ENCODE measurements at places on chromosomes 12 and 14.

DNA sequence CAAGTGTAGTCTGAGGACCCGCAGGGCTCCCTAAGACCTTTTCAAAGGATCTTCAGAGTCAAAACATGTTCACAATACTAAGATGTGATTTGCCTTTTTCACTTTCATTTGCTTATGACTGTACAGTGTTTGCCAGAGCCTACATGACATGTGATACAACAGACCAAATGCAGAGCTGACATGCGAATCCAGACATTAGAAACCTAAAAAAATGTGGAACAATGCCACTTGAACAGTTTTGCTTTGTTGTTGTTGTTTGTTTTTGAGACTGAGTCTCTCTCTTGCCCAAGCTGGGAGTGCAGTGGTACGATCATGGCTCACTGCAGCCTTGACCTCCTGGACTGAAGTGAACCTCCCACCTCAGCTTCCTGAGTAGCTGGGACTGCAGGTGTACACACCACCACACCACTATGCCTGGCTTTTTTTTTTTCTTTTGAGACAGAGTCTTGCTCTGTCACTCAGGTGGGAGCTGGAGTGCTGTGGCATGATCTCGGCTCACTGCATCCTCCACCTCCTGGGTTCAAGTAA lies 5.3 kb upstream of the RAB35 start:
- DNase-seq = no peak

- DNase-seq = no peak
Observed at GRCh38 chr12:1836854-1837421, 16.6 kb downstream of the LRTM2 start.

- no peak for DNase-seq
Observed at GRCh38 chr12:108911915-108912314, 32.0 kb downstream of the DAO start.

DNA sequence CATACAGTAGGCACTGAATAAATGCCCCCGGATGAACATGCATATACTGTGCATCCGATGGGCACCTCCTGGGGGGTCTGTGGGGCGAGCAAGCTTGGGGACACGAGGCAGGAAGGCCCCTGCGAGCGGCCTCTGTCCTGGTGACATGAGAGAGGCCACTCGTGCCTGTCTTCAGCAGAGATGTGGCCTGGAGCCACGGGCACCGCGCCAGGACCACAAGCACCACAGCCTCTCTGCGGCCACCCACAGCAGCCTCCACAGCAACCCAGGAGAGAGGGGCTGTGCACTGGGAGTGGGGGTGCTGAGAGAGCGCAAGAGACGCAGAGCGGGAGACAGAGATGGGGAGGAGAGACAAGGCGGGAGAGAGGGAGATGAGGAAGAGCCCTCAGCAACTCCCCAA lies 118.5 kb downstream of the RFLNA start:
- no peak for DNase-seq

GRCh38 chr12:54840244-54840865 lies 14.0 kb upstream of the MUCL1 start:
- DNase-seq = no peak

DNA sequence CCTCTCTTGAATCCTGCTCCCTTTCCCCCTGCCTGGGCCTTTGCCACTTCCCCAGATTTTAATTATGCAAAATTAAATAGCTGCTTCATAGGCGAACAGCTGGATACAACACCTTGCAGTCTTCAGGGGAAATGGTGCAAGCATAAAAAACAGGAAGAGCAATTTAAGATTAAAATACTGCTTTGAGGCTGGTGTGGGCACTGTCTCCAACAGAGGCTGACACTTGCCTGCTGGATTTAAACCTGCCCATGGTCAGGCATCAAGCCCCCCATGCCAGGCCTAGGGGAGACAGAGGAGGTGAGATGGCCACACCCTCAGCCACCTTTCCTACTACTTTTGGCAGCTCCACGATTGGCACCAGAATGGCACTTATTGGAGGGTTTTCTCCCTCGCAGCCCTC lies 110.1 kb upstream of the DIO3 start:
- no peak for DNase-seq

DNA sequence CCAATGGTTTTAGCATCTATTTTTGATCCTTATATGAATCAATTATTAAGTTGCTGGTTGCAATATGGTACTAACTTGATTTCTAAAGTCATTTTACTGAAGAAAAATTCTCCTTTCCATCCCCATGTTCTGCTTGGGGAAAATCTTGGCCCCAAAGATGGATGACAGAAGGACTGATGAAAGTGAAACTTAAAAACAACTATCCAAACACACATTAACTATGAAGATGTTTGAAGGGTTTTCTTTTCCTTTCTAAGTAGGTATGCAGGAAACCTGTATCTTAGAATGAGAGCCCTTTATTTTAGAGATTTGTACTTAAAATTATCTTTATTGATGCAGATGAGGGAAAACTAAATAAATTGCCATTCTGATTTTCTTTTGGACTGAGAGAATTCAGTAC lies 5.9 kb downstream of the C12orf71 start:
- no peak for DNase-seq

GRCh38 chr12:111314953-111315539 lies 53.8 kb downstream of the PHETA1 start:
- peak; percentile 75 for DNase-seq

- no peak for DNase-seq
Observed at GRCh38 chr14:101554991-101555668, 6.2 kb upstream of the DIO3 start.

- no peak for DNase-seq
Observed at GRCh38 chr12:52313461-52313860, 7.7 kb downstream of the KRT83 start.

GRCh38 chr14:90608929-90609341 lies 207.3 kb downstream of the TTC7B start:
- DNase-seq = no peak

DNA sequence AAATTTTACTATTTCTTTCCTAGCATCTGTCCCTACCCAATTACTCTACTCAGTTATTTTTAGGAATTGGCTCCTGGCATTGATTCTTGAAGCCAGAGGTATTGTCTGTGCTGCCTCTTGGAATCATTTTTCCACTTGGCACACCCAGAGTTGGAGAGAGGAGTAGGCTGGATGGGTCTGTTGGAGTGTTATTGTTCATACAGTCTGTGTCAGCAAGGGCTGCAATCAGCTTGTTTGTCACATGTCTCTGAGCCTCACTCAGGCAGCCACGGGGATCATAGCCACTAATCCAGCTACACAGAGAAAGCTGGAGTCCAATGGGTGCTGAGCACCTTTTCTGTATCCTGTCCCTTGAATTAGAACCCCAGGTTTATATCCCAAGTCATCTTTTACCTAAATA lies 176.0 kb upstream of the DYRK2 start:
- no peak for DNase-seq

DNA sequence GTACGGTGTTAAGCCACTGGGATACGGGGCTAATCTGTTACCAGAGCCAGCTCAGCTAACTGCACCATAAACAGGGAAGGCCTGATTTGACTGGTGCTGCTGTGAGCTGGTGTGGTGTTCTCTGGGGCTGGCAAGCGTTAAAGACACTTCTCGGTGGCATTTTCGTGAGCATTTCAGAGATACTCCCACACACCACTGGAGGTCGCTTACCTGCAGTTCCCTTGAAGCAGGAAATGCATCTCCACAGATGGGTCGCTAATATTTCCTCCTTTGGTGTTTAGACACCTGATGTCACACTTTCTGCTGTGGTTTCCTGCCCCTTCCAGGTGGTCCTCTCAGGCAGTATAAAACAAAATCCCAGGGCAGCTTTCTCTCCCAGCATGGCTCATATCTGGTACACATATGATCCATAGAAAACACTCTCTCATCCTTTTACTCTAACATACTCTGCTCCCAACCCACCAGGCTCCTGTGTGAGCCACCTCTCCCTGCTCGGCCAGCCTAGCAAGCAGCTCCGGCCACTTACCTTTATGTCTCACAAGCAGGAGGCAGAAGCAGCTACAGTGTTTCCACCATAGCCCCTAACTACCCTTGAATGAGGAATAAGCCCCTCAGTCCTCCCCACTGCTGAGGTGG lies 129.9 kb upstream of the GRIN2B start:
- no peak for DNase-seq

- DNase-seq = no peak
Observed at GRCh38 chr12:27911397-27911796, 61.1 kb downstream of the PTHLH start.

- peak; percentile 65 for DNase-seq
Observed at GRCh38 chr14:73789989-73790581, 61.5 kb upstream of the PTGR2 start.

- DNase-seq = peak; percentile 63
Observed at GRCh38 chr14:58501214-58501816, 73.8 kb downstream of the KIAA0586 start.

DNA sequence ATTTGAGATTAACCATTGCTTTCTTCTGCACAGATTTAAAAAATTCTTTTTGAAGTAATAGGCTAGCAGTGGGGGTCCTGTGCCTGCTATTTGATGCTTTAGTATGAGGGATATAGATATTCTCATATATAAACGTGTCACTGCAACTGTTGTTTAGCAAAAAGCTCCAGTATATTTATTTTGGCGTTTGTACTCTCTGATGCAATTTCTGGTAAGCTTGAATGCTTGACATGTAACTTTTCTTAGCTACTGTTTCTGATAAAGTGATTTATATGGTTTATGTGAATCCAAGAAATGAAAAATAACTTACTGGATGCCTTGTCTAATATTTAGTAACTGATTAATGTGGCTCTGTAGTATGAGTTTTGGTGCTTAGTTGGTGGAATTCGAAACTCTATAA lies 77.1 kb downstream of the TTLL5 start:
- no peak for DNase-seq

GRCh38 chr12:92111256-92111655 lies 34.4 kb downstream of the BTG1 start:
- DNase-seq = no peak

- DNase-seq = no peak
Observed at GRCh38 chr14:63952933-63953437, 100.2 kb downstream of the SYNE2 start.

GRCh38 chr12:26113853-26114719 lies 10.8 kb downstream of the BHLHE41 start:
- peak; percentile 62 for DNase-seq

DNA sequence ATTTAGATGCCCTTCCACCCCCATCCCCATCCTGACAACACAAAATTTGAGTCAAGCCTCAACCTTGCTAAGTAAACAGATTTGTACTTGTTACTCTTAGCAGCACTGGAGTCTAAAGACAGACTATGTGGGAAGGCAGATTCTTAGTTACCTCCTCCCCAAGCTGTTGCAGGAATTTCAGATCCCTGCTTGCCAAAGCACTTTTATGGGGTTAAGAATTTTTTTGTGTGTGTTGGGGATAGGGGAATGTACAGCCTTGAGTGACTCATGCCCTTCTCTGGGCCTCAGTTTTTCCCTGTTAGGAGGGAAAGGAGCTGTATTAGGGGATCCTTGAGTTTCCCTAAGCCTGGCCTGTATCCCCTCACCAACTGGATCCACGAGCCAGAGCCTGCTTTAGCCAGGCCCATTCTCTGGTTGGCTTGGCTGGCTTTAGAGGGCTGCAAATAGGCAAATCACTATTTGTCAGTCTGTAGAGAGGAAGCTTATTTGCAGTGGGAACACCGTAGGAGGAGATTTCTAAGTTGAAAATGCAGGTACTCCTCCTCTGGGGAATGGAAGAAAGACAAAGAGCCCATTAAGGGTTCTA lies 27.7 kb upstream of the RNU6-8 start:
- no peak for DNase-seq

- DNase-seq = no peak
Observed at GRCh38 chr14:27184427-27184826, 586.6 kb upstream of the NOVA1 start.

- no peak for DNase-seq
Observed at GRCh38 chr14:52583544-52583943, 30.9 kb downstream of the GPR137C start.

GRCh38 chr14:19851365-19851764 lies 23.6 kb upstream of the OR4K2 start:
- no peak for DNase-seq

GRCh38 chr14:91413547-91414474 lies 3.8 kb downstream of the CCDC88C start:
- no peak for DNase-seq

GRCh38 chr14:39974036-39974435 lies 541.8 kb upstream of the FBXO33 start:
- DNase-seq = no peak

GRCh38 chr12:232731-233614 lies 19.0 kb upstream of the SLC6A12 start:
- no peak for DNase-seq

DNA sequence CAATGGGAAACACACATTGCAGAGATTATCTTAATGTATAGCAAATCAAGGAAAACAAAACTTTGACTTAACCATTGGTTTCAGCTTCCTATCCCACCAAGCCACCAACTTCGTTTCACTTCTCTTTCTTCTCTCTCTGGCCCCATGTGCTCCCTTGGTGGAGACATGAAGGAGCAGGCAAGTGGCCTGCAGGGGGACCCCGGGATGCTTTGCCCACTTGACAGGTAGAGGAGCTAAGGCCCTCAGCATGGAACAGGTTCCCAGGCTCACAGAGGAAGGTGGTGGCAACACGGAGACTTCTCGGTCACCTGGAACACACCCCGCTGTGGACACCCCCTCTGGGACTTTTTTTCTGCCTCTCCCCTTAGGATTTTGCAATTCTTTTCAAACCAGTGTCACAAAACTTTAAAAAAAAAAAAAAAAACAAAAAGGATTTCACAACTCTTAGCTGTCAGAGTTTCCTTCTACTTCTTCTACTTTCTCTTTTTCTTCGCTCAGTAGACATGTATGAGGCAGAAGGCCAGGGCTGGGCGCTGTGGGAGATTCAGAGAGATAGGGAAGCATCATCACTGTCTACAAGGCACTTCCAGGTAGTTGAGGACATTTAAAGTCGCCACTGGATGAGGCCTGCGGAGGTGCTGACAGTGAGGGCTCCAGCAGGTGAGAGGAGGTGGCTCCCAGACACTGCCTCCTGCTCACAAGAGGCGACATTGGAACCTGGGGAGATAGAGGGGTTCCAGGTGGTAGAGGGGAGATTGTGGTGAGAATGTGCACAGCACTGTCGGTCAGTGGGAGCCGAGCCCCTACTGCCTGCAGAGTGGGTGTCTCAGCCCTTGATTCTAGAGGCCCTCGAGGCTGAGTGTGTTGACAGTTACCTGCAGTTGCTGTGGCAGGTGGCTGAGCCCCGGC lies 119.6 kb downstream of the GCH1 start:
- no peak for DNase-seq

- DNase-seq = no peak
Observed at GRCh38 chr14:64646103-64646502, 58.1 kb upstream of the PLEKHG3 start.

DNA sequence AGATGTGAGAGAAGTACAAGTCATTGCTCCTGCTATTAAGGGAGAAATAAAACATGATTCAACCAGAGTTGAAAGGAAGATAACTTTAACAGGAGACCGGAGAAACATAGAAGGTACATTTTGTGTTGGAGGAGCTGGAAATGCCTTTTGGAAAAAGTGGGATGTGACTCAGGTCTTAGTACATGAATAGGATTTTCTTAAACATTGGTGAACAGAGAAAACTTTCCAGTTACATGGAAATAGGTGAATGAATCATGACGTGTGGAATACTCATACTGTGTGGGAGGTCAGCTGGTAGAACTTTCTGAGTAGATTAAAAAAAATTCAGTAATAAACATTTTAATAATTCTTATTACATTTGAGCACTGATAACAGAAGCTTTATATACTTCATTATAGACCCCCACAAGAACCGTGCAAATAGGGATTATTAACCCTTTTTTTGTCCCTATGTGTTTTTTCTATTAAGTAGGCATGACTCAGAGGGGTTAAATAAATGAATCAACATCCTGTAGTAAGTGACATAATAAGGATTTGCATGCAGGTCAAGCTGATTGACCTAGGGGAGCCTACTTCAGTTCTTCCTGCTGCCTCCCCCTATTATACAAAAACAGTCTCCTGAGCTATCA lies 710.5 kb downstream of the NOVA1 start:
- peak; percentile 79 for DNase-seq

Data from kidney capillary endothelial cell (primary cell).